K562 (cell line): ENCODE measurements at places on chromosomes 4 and X.

- H3K4me1 ChIP-seq: no peaks in the 10 kb centered on the region
- no peaks in the 10 kb centered on the region for H3K36me3 ChIP-seq
- H3K27ac ChIP-seq: no peak overlapping the region
- peak; percentile 39 for DNase-seq
- peaks cover 6% of the 10 kb centered on the region; the same call in 1 of the 2 replicates for H3K27me3 ChIP-seq
- H3K4me3 ChIP-seq: no peak overlapping the region
Measured at GRCh38 chrX:131675596-131676194, 131.8 kb downstream of the OR13H1 start.

DNA sequence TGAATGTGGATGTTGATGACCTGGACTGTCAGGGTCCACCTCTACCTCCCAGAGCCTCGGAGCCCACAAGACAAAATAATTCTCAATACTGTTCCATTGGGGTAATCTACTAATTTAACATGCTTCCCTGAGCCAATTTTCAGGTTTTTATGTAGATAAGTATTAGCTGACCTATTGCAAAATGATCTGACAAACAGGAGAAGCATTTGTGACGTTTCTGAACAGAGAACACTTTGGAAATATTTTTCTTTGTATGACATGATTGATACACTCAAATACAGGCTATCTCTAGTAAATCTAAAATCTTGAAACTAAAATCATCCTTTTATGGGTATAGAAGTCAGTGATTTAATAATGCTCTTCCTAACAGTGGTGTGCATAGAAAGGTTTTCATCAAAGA is 716.6 kb downstream of the KLHL13 start:
- no peaks in the 10 kb centered on the region for H3K4me1 ChIP-seq
- no peak overlapping the region for H3K4me3 ChIP-seq
- H3K27ac ChIP-seq: no peak overlapping the region
- H3K36me3 ChIP-seq: no peaks in the 10 kb centered on the region
- H3K27me3 ChIP-seq: no peaks in the 10 kb centered on the region

GRCh38 chrX:12865359-12865758 is 1.5 kb upstream of the TLR7 start:
- no peaks in the 10 kb centered on the region for H3K36me3 ChIP-seq
- no peak for DNase-seq
- no peak overlapping the region for H3K4me3 ChIP-seq

DNA sequence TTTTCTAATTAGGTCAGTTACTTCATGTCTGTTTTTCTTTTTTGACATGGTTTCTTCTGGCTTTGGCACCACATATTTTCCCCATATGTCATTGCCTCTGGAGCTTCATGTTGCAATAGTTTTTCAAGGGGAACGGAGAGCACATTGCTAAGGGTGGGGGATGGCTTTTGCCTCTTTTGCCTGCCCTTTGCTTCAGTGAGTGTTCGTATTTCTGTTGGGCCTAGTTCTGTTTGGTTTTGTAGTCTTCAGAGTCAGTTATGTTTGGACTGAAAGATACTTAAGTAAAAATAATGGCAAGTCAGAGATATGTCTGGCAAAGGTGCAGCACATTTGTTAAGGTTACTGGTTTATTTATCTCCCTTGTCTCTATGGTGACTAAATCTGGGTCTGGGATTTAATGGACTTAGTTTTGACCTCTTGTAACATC is 29.1 kb downstream of the FHL1 start:
- no peak overlapping the region for H3K27ac ChIP-seq
- no peak for DNase-seq
- H3K36me3 ChIP-seq: no peaks in the 10 kb centered on the region

DNA sequence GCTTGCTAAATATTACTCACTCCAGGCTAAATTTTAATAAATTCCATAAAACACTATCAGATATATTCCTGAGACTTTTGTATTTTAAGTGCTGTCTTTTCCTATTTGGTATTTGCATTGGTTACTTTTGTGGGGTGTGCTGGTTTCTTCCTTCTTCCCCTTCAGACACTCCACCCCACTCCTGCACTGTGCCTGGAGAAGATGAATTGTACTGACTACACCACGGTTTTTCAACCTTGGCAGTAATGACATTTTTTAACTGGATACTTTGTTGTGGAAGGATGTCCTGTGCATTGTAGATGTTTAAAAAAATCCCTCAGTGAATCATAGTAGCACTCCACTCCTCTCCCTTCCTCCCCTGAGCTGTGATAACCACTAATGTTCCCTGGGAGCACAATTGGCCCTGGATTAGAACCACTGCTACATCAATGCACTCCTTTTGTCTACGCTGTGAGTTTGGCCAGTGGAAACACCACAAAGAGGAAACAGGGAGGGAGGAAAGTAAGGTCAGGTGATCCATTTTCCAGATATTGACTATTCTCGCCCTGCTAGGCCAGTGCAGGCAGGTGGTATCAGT is 36.3 kb downstream of the SNCA start:
- no peak overlapping the region for H3K27ac ChIP-seq
- H3K27me3 ChIP-seq: no peaks in the 10 kb centered on the region
- H3K4me1 ChIP-seq: no peaks in the 10 kb centered on the region

DNA sequence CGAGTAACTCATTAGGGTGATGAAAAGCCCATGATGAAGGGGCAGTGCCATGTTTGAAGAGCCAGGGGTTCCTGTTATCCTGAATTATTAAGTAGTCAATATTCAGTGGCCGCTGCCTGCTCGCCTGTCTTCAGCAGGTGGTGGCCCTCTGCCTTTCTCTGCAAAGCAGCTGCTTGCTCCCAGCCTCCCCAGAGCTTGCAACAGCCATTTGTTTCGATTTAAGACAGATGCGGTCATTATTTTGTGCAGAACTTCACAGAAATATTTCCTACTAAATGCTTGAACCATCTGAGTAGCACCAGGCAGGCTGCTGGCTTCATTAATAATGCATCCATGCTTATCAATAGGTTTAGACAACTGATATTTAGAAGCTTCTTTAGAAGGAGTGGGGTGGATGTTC is 104.3 kb upstream of the TTC29 start:
- no peaks in the 10 kb centered on the region for H3K36me3 ChIP-seq
- no peak for DNase-seq
- H3K4me3 ChIP-seq: no peak overlapping the region
- no peaks in the 10 kb centered on the region for H3K27me3 ChIP-seq

DNA sequence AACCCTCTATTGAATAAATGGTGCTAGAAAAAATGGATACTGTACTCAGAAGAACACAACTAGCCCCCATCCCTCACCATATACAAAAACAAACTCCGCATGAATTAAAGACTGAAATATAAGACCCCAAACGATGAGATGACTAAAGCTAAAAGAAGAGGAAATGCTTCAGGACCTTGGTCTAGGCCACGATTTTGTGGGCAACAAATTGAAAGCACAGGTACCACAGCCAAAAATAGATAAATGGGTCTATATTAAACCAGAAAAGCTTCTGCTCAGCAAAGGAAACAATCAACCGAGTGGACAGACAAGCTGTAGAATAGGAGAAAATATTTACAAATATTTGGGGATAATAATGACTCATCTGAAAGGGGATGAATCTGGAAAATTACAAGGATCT is 86.4 kb upstream of the DHRSX start:
- no peak overlapping the region for H3K4me3 ChIP-seq
- H3K36me3 ChIP-seq: no peaks in the 10 kb centered on the region
- H3K27me3 ChIP-seq: peaks cover 25% of the 10 kb centered on the region
- H3K27ac ChIP-seq: no peak overlapping the region
- no peak for DNase-seq
- no peaks in the 10 kb centered on the region for H3K4me1 ChIP-seq

DNA sequence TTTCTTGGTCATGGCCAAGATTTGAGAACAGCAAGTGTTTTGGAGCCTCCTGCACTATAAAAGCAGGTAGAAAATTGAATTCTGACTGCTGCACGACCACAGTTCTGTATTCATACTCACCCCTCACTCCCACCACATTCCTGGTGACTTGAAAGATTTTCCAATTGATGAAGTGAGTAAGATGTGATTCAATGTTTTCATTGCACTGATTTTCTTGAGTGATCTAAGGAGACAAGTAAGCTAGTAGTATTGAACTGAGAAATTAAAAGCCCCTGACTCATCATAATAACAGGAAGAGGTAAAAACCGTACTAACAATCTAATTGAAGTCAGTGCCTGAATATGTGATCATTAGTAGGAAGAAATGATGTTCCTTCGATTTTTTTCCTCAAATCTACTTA is 6.1 kb upstream of the SEC24D start:
- DNase-seq: no peak
- H3K27ac ChIP-seq: no peak overlapping the region
- H3K4me3 ChIP-seq: no peak overlapping the region
- H3K36me3 ChIP-seq: no peaks in the 10 kb centered on the region
- peaks cover 4% of the 10 kb centered on the region; the same call in 1 of the 2 replicates for H3K27me3 ChIP-seq
- no peaks in the 10 kb centered on the region for H3K4me1 ChIP-seq

DNA sequence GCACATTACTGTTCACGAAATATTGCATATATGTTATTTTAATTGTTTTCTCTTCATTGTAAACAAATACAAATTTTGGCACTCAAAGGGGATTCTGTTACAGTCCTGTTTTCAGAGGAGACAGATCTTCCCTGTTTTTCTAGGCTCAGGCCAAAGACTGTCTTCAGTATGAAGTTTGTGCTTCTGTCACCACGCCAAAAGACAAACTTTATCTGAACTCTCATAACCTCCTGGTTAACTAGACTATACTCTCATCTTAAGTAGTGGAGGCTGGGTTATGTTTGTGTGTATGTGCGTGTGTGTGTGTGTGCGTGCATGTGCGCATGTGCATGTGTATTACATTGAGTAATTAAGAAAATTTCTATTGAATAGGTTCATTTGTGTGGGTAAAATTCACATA is 676.8 kb upstream of the HS3ST1 start:
- H3K36me3 ChIP-seq: no peaks in the 10 kb centered on the region
- no peak for DNase-seq
- no peak overlapping the region for H3K27ac ChIP-seq
- H3K27me3 ChIP-seq: no peaks in the 10 kb centered on the region
- no peaks in the 10 kb centered on the region for H3K4me1 ChIP-seq
- no peak overlapping the region for H3K4me3 ChIP-seq

DNA sequence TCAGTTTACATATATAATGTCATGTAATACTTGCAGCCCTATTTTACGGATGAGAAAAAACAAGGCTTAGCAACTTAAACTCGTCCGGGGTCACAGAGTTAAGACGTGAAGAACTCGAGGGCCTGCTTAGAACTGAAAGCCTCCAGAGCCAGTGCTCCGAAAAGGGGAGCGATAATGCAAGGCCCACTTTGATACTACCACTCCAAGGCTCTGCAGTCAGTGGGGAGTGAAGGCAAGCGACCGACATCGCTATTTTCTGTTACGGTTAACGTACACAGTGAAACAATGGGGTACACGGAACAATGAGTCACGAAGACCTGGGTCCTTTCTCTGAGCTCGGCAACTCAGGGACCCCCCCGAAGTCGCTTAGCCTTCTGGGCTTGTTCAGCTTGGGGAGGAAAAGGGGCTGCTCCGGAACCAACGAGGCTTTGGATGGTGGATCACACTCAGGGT is 965 bp downstream of the PPA2 start:
- H3K36me3 ChIP-seq: peaks cover 45% of the 10 kb centered on the region; the same call in 2 of the 3 replicates
- peaks cover 10% of the 10 kb centered on the region; the same call in 1 of the 3 replicates for H3K4me1 ChIP-seq
- H3K4me3 ChIP-seq: peak overlapping the region; percentile 79
- peak overlapping the region; percentile 85 for H3K27ac ChIP-seq

GRCh38 chr4:48017108-48017571 is 568 bp downstream of the NIPAL1 start:
- peak; percentile 30 for DNase-seq
- H3K4me1 ChIP-seq: peaks cover 4% of the 10 kb centered on the region; the same call in 1 of the 3 replicates
- peak overlapping the region; percentile 54 for H3K4me3 ChIP-seq
- H3K27me3 ChIP-seq: peaks cover 16% of the 10 kb centered on the region
- H3K36me3 ChIP-seq: no peaks in the 10 kb centered on the region

DNA sequence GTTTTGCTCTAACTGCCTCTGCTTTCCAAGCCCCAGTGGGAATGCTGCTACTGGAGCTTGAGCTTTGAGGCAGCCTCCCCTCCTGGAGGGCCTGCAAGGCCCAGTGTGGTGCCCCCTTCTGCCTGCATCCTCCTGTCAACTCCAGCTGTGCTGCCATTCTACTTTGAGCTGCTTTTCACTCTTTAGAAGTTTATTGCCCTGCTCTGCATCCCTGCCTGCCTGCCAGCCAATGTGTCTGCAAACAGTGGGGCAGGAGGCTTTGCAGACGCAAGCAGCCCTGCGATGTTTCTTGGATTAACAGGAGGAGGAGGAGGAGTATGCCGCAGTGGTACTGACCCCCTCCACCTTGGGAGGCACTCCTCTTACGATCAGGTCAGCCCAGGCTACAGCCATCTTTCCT is 16.4 kb downstream of the TMEM31 start:
- H3K4me3 ChIP-seq: no peak overlapping the region
- peaks cover 72% of the 10 kb centered on the region for H3K27me3 ChIP-seq
- H3K36me3 ChIP-seq: no peaks in the 10 kb centered on the region
- no peak for DNase-seq
- H3K4me1 ChIP-seq: no peaks in the 10 kb centered on the region
- H3K27ac ChIP-seq: no peak overlapping the region

GRCh38 chrX:119708936-119709335 is 16.0 kb upstream of the SEPTIN6 start:
- H3K27ac ChIP-seq: no peak overlapping the region
- H3K4me3 ChIP-seq: no peak overlapping the region
- no peak for DNase-seq
- no peaks in the 10 kb centered on the region for H3K36me3 ChIP-seq

GRCh38 chr4:88870428-88870827 is 172.8 kb upstream of the NAP1L5 start:
- no peaks in the 10 kb centered on the region; the same call in 1 of the 2 replicates for H3K4me1 ChIP-seq
- DNase-seq: no peak
- no peak overlapping the region for H3K4me3 ChIP-seq
- no peaks in the 10 kb centered on the region for H3K36me3 ChIP-seq
- H3K27me3 ChIP-seq: no peaks in the 10 kb centered on the region

DNA sequence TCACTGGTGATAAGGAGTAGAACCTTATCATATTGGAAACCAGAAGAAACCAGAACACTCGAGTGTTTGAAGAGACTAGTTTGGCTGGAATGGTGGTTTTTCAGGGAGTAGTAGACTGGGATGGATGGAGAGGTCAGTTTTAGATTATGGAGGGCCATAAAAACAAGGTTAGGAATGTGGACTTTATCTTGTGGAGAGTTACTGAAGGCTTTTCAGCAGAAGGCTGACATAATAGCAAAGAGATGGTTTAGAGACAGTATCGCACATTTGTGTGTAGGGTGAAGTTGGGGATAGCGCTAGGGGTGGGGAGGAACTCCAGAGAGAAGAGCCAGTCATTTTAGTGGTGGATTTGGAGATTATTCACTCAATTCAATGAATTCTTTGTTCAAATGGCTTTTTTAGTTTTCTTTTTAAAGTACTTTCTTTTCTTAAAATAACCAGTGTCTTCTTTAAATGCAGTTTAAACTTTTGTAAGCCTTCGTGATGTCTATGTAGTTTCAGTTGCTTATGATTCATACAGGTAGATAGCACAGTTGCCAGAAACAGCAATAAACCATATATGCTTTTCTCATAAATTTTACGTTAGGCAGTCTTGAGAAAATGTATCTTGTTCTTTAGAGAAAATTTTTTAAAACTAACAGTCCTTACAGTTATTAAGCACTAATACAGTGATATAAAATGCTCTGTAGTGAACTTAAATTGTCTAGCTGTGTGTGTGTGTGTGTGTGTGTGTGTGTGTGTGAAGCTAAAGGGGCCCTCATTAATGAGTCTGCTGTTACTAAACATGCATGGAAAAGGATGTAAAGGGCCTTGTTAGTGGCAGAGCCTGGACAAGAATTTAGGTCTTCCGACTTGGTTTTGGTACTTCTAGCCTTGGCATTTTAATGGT is 3.8 kb downstream of the ARHGAP10 start:
- H3K27me3 ChIP-seq: peaks cover 27% of the 10 kb centered on the region
- peaks cover 15% of the 10 kb centered on the region for H3K4me1 ChIP-seq
- no peaks in the 10 kb centered on the region for H3K36me3 ChIP-seq
